Activated T-helper 9 cell treated with anti-CD3 and anti-CD28 coated beads, Interleukin-2, amount 50 U/mL, for 16 hours (primary cell): ENCODE measurements at places on chromosomes 5 and 9.

- DNase-seq: no peak
Measured at GRCh38 chr5:1926471-1927341, 44.0 kb upstream of the IRX4 start.

- DNase-seq: no peak
Measured at GRCh38 chr5:153456354-153456753, 34.1 kb upstream of the GRIA1 start.

DNA sequence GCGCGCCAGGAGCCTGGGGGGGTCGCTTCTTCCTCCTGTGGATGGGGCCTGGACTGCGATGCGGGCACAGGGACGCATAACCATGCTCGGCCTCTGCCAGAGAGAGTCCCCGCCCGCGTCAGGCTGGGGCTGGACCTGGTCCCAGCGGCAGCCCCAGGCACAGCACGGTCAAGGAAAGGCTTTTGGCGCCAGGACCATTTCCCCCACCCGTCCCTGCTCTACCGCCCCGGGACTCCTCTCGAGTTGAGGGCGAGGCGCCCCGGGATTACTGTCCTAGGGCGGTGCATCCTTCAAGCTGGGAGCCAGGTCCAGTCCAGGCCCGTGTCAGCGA is 341 bp downstream of the MXD3 start:
- no peak for DNase-seq

DNA sequence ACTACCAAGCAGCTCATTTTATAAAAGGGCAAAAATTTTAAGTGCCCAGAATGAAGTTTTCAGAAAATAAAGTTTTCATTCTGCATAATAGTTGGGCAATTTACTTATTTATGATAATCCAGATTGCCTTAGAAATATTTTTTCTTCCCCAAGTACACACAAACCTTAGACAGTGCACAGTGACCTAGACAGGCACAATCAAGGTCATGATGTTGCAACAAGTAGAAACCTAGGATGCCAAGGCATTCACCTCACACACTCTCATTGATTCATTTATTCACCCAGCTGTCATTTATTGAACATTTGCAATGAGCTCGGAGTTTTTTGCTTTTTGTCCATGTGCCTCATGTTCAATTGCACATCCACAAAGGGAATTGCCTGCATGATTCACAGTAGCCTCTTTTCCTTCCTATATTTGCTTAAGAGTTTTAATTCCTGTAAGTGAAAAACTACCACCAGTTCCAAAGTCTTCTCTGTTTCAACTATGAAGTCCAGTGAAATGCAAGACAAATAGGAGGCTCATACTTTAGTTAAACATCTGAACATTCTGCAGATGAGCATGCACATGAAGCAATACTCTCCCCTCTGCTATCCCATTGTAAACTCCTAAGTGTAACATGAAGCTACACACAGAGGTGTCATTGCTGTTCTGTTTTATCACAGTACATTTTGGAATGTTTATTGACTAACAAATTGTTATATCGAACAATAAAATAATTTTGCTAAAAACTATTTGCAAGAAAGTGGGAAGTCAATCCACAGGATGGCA is 122.9 kb downstream of the HINT1 start:
- DNase-seq: no peak

DNA sequence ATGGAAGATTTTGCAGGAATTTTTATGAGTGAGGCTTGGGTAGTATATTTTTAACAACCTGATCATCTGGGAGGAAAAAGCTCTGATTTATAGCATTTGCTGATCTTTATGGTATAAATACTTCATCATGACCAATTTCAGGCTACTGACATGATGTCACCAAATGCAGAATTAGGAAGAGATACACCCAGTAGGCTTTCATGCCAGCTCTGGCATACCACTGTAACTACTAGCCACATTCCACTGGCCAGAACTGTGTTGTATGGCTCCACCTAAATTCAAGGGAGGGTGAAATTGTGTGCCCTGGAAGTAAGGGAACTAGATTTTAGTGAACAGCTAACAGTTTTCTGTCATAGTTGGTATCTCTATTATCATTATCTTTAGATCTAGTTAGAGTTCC is 17.6 kb downstream of the AP3S1 start:
- no peak for DNase-seq

DNA sequence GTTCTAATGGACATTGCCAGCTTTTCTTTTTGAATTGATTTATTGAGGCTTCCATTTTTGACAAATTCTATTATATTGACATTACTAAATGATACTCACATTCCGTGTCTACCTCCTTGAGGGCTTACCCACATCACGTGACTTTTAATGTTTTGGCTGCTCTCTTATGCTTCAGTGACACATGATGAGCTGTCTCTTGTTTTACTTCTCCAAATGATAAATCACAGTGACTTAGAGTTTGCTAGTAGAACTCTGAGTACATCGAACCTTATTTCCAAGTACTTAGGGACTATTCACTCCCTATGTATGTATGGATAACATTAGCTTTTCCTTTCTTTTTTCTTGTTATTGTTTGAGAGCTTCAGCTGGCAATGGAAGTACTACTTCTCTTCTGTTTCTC is 169.8 kb upstream of the KCNN2 start:
- DNase-seq: no peak

- no peak for DNase-seq
Measured at GRCh38 chr9:102428305-102428704, 566.8 kb upstream of the CYLC2 start.

DNA sequence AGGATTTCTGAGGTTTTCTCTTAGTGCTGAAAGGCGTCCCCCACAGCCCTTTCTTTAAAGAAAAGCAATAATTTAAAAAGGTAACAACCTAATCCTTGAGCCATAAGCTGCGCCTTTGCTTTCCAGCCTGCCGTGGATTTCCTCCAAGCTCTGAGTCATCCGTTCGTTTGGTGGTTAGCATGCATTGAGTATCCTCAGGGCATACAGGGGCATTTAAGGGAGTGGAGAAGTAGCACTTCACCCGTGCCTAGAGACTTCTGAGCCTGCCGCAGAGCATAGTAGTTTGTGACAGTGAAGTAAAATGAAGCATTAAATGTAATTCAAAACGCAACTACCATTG is 892 bp upstream of the TNC start:
- DNase-seq: no peak

DNA sequence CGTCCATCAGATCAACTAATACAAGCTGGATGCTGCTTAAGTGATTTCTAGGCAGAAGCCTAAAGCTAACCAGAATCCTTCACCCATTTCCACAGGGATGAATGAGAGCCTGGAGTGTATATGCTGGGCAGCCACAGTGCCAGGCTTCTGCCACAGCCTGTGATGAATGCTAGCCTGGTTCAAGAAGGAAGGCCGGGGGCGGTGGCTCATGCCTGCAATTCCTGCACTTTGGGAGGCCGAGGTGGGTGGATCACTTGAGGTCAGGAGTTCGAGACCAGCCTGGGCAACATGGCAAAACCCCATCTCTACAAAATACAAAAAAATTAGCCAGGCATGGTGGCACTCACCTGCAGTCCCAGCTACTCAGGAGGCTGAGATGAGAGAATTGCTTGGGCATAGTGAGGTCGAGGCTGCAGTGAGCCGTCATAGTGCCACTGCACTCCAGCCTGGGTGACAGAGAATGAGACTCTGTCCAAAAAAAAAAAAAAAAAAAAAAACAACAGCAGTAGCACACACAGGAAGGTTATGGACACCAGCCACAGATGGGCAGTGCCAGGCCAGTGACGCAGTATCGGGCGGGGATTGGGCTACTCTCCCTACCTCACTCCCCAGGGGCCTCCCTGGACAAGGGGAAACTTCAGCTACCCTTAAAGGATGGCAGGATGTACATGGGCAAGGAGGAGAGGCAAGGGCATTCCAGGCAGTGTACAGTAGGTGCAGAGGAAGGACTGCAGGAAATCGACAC is 23.1 kb upstream of the HMCN2 start:
- DNase-seq: no peak

- no peak for DNase-seq
Measured at GRCh38 chr5:171313481-171314206, 4.6 kb downstream of the TLX3 start.

GRCh38 chr5:178582291-178582690 is 7.9 kb downstream of the COL23A1 start:
- DNase-seq: no peak

- no peak for DNase-seq
Measured at GRCh38 chr5:174491761-174492350, 232.5 kb upstream of the MSX2 start.

- no peak for DNase-seq
Measured at GRCh38 chr9:77857513-77858259, 173.9 kb downstream of the GNAQ start.

- no peak for DNase-seq
Measured at GRCh38 chr5:169009123-169009522, 291.8 kb downstream of the SLIT3 start.

DNA sequence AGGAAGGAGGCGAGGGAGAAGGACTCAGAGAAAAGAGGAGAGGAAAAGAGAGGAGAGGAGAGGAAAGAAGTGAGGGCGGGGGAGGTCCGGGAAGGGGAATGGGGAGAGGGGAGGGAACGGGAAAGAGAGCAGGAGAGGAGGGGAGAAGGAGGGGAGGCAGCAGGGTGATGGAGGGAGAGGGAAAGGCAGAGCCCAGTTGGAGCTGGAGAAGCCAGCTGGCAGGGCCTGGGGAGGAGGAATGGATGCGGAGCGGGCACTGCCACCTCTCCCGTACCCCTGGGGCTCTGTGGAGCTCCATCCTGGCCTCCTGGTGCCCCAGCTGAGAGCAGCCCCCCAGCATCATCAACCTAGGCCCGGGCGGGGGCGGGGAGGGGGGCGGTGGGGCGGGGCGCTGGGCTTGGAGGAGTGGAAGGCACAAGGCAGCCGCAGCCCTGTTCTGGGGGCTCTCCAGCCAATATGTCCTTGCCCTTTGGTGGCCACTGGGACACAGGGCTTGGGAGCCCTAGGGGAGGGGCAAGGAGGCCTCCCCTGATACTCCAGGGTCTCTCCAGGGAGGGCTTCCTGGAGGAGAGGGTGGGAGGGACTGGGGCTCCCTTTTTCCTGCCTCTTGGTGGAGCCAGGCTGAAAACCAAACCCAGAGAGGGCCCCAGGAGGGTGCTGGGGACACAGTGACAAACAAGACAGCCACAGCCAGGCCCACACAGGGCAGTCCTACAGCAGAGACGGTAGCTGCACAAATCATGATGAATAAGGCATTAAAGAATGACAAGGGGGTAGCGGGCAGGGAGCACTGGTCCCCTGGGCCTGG is 123.7 kb downstream of the C9orf50 start:
- DNase-seq: no peak

- DNase-seq: no peak
Measured at GRCh38 chr5:135426102-135427082, 20.8 kb downstream of the DCANP1 start.

DNA sequence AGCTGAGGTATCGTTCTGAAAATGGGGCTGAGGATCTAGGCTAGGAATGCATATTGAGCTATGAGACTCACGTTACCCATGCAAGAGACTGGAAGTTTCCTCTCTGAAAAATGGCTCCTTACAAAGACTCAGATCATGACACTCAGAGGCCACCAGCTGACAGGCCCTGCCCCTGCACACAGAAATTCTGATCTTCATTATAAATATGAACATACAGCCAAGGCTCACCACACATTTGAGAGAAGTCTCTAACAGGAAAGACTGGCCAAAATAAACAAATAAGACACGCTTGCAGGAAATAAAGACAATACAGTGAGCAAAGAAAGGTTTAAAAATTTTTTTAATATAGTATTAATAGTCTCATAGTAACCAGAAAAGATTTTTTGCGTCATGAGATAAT is 365.9 kb downstream of the NFIB start:
- no peak for DNase-seq

- peak; percentile 22 for DNase-seq
Measured at GRCh38 chr5:139745800-139746690, 49.6 kb upstream of the PSD2 start.

GRCh38 chr5:52665559-52665958 is 122.2 kb upstream of the ITGA1 start:
- DNase-seq: no peak

DNA sequence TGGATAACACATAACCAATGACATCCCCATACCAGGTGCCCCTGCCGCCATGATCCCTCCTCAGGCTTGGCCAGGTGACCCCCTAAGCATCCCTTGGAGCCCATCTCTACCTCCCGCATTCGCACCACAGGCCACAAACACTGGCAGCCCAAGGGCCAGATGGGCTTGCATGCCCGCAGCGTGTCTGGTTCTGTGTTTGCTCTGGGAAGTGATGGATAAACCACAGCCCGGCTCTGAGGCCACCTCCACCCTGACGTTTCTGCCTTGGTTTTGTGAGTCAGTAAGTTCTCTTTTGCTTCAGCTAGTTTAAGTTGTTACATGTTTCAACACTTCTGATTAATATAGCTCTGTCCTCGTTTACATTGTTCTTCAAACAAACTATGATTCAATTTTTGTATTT is 172.4 kb upstream of the PHYKPL start:
- DNase-seq: no peak

DNA sequence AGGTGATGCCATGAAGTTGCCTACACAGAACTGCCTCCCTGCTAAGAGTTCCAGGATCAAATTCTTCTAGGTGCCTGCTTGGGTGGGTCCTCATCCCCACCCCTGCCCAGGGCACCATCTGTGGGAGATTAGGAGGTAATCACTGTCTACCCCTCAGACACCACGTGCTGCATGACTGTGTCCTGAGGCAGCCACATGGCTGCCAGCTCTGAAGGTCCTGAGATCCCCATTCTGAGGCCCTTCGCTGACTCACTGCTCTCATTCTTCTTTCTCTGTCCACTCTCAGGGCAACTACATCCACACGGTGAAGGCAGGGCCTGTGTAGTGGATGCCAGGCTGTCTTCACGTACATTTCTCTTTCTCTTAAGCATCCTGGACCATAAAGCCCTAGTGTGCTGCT is 222.9 kb upstream of the ANKRD55 start:
- no peak for DNase-seq

DNA sequence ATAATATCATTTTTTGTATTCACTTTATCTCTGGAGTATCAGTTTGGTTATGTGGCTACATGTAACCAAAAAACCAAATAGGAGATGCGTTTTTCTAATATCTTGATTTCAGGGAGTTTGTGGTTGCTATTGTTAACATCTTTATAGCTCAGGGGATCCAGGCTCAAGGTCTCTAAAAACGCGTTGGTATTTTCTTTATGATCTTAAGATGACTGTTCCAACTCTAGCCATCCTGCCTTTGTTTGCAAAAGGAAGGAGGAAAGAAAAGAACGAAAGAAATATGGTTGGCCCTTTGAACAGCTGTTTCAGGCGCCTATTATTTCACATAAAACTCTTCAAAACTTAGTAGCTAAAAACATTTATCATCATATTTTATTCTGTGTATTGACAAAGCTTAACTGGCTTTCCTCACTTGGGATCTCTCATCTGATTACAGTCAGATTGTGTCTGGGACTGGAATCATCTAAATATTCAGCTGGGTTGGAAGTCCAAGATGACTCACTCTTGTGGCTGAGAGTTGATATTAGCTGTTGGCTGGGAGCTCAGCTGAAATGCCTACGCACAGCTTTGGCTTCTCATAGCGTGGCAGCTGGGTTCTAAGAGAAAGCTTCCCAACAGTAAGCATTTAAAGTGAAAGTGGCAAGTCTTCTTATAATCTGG is 60.1 kb downstream of the FAM174A start:
- DNase-seq: no peak
